DMS153 (cell line): ENCODE measurements at places on chromosomes 6 and 20.

- no peak for DNase-seq
These were observed 163.5 kb downstream of the PRL start for GRCh38 chr6:22133357-22133756.

- no peak for DNase-seq
These were observed 294.5 kb upstream of the PLCB4 start for GRCh38 chr20:8774412-8774811.

GRCh38 chr6:155374681-155375080 lies 60.4 kb upstream of the TFB1M start:
- DNase-seq = no peak

DNA sequence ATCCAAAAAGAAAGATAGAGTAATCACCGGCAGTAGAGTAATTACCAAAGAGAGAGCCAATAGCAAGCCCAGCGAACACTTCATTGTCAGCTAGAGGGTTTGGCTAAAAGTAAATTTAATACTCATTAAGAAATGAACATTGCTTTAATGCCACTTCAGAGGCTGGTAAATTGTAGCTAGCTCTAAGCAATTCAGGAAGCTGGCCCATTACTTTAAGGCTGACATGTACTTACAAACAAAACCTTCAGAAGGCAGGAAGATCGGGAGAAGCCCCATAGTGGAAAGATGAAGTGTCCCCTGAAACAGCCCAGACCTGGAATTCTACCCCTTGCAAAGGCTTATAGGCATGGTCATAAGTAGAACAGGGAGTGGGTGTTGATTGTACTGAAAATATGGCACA lies 396.6 kb upstream of the ID4 start:
- DNase-seq = no peak

- DNase-seq = no peak
These were observed 214.4 kb upstream of the KCNG1 start for GRCh38 chr20:51237278-51237677.

- DNase-seq = no peak
These were observed 113.9 kb downstream of the MBOAT1 start for GRCh38 chr6:20098267-20098876.

GRCh38 chr6:13581700-13582229 lies 7.4 kb downstream of the SIRT5 start:
- DNase-seq = no peak

- no peak for DNase-seq
These were observed 414.9 kb downstream of the KIF16B start for GRCh38 chr20:16158090-16158975.

DNA sequence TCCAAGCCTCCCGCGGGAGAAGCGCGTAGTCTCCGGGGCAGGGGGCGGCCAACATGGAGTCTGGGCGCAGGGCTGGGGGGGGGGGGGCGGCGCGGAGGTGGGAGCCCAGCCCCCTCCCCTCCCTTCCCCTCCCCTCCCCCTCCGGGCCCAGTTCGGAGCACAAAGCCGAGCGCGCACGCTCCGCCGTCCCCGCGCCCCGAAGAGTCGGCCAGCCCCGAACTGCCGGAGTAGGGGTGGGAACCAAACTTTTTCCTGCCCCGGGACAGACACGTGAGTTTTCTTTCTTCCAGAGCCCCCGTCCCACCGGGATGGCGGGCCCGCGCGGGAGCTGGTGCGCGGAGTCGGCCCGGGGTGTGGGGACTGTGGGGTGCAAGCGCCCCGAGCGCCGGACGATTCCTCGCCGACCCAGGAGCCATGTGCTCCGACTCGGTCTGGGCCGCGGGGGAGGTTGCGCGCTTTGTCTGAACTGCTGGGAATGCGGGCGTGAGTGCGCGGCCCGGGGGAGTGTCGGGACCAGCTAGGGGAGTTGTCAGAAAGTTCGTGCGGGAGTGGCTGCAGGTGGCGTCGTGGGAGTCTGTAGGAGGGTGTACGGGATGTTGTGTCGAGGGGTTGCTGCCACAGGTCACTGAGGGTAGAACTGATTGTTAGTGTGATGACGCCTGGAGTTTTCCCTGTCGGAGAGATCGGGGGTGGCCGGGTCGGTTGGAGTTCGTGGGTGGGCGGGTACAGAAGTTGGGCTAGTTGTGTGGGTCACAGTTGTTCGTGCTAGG lies 1.2 kb downstream of the TGIF2 start:
- DNase-seq = no peak

DNA sequence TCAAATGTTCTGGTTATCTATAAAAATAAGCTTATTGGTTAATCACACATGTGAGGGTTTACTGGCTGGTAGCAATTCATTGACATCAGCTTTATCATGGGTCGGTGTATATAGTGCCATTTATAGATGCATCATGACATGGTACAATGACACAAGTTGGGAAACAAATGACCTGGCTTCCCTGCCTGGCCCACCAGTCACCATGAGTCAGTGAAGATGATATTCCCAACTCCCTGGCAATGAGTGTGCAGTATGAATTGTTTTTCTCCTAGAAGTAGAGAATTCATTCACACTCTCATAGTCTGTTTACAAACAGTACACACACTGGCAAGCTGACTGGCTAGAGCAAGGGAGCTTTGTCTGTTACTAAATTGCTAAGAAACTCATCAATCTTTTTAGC lies 37.2 kb upstream of the CALHM6 start:
- no peak for DNase-seq

- DNase-seq = no peak
These were observed 139.4 kb upstream of the ENPP5 start for GRCh38 chr6:46310196-46310595.

DNA sequence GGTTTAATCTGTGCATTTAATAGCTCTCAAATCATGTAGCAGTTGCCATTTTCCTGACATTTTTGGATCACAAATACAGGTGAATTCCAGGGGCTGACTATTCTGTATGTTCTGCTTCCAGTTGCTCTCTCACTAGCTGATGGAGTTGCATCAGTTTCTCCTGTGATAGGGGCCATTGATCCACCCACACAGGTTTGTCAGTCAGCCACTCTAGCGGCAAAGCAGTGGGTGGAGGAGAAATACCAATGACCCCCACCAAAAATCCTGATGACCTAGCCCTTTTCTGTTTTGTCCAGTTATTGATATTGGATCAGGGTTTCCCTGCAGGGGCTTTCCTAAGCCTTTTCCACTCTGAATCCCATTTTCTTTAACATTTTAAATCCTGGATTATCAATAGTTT lies 72.3 kb upstream of the BTN3A2 start:
- DNase-seq = no peak

DNA sequence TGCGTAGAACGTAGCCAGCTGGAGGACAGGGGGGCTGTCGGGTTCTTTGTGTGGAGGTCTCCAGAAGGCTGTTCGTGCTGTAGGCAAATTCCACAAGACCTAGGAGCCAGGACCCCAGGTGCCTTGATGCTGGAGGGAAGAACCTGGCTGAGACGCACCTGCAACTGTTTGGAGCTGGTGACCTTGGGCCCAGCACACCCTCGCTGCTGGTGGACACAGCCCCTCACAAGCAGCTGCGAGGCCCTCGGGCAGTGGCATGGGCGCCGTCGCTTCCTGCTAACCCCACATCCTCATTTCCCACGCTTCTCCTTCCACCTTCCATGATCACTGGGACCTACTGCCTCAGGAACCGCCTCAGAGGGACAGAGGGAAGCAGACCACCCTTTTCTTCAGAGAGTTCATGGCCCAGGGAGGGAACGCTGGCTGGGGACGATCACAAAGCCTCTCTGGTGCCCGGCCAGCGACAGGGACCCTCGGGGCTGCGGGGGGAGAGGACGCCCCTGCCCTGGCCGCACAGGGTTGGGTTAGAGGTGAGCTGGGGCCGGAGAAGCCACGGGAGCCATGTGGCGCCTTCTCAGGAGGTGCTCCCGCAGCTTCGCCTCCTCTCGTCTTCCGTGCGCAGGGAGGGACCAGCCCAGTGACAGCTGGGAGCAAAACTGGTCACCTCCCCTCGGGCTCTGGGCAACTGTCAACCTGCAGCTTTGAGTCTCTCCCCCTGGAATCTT lies 18.4 kb downstream of the DLL1 start:
- no peak for DNase-seq

DNA sequence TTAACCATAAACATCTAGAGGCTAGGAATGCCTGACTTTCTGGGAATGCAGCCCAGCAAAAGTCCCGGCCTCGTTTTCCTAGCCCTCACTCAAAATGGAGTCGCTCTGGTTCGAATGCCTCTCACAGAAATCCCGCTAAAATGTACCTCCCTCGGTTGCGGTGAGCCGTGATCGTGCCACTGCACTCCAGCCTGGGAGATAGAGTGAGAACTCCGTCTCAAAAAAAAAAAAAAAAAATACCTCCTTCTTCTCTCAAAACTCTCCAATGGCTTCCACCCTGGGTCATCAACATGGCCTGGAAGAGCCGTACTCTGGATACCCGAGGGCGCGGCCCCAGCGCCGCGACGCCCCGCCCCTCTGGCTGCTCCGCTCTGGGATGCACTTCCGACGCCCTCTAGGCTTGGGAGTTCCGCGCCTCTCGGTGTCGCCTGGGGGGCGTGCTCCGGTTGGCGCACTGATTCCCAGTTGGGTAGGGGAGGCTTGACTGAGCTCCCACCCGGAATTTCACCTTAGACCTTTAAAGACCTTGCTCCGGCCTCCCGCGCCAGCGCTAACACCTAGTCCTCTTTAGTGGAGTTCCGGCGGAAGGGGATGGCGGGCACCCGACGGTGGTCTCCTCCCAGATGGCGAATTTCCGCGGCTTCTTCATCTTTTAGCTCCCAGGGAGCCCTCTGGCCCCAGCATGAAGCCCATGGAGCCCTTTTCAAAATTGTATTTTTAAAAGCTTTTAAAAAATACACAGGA lies 12.3 kb downstream of the HMGN4 start:
- DNase-seq = peak; percentile 58

GRCh38 chr6:56521976-56522375 lies 120.7 kb downstream of the DST start:
- DNase-seq = no peak

- no peak for DNase-seq
These were observed 8.9 kb downstream of the RWDD1 start for GRCh38 chr6:116580198-116580597.

- DNase-seq = no peak
These were observed 495.4 kb downstream of the BTBD3 start for GRCh38 chr20:12413116-12413515.

DNA sequence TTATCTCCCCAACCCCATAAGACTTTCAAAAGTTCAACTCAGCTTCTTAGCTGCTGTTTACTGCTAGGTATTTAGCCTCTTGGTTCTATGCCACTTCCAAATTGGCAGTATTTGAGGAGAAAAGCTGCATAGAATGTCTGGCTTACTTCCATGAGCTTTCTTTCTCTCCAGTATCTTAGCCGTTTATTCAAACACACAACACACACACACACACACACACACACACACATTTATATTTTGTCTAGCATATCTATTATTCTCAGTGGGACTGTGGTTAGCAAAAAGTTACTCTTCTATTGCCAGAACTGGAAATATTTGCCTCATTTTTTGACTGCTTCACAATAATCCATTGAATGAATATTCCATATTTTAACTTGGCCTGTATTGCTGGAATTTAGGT lies 634.2 kb upstream of the IMPG1 start:
- no peak for DNase-seq

GRCh38 chr6:93581371-93581770 lies 162.0 kb upstream of the EPHA7 start:
- peak; percentile 66 for DNase-seq

DNA sequence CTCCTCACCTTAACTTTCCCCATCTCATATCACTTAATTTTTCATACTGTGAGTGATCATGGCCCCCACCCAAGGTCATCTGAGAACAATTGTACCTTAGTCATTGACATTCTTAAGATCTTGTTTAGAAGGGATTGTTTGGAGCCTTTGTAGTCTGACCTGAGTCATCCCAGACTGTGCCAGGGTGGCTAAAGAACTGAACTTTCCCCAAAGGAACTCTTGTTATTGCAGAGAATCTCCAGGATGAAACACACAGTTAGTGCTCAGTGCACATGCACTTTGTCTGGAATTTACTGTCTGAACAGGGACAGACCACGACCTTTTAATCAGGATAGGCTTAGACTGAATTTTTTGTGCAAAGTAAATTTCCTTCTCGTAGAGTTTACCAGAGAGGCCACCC lies 112.6 kb upstream of the CCN2 start:
- DNase-seq = no peak

DNA sequence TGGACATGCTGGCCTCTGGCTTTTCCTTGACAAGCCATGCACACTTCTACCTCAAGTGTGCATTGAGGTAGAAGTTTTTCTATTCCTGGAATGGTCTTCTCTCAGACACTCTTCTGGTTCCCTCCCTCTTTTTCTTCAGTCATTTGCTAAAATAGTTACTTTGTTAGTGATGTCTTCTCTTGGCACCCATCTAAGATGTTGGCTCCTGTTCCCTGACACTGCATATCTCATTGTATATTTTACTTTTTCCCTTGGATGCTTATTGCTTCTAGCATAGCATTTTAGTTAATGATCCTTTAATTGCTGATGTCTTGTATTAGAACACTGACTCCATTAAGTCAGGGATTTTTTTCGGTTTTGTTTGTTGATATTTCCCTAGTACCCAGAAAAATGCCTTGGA lies 758.7 kb upstream of the NRSN1 start:
- DNase-seq = no peak

- DNase-seq = peak; percentile 22
These were observed 381.9 kb upstream of the ARID1B start for GRCh38 chr6:156395276-156395675.

DNA sequence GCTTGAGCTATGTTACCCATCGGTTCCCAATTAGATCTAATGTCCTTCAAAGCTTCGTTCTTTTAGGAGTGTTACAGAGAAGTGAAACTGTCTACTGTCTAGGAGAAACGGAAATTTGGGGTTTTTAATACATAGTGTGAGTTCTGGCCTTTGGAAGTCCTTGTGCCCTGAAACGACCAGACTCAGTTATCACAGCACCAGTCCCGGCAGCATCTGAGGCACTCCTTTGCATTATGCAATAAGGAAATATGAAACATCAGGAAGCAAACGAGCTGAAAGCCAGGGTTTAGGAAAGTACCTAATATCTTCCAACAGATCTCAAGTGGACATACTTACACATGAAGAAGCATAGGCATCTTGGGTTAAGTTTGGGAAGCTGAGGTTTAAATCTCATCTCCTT lies 61.8 kb upstream of the ADGRF1 start:
- DNase-seq = no peak

GRCh38 chr6:142945049-142945445 lies at the start of gene HIVEP2:
Gene HIVEP2, minus strand, starts transcription at chr6:142945176. Its CDS starts 170,438 bp downstream, at chr6:142774738.
- DNase-seq = peak; percentile 41

DNA sequence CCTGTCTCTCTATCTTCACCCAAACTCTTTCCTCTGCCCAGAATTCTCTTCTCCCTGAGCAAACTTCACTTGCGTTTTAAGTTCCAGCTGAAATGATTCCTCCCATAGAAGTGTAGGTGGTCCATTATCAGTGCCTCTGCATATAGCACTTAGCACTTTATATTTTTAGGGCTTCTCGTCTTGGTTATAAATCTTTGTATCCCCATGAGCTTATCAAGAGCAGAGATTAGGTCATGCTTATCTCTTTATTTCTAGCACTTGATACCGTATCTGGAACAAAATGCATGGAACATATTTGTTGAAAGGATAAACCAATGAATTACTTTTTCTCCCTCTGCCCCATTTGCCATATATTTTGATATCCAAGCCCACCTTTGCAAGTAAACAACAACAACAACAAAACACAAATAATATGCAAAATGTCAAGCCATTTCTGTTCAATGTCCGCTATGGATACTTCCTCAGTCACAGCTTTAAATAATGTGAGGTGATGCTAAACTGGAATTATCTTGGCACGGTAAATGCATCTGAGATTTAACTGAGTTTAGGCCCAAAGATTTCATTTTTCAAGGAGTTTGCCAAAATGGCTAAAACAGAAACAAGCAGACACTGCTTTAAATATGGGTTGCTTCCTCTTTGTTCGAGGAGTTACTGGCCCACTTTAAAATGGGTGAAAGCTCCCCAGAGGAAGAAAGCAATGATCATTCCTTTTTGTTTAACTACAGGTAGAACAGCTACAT lies 106.2 kb upstream of the STMND1 start:
- no peak for DNase-seq

- DNase-seq = no peak
These were observed 3.2 kb downstream of the ZKSCAN4 start for GRCh38 chr6:28248916-28249315.
